ENCODE measurements at places on chromosomes 6 and 20.

DNA sequence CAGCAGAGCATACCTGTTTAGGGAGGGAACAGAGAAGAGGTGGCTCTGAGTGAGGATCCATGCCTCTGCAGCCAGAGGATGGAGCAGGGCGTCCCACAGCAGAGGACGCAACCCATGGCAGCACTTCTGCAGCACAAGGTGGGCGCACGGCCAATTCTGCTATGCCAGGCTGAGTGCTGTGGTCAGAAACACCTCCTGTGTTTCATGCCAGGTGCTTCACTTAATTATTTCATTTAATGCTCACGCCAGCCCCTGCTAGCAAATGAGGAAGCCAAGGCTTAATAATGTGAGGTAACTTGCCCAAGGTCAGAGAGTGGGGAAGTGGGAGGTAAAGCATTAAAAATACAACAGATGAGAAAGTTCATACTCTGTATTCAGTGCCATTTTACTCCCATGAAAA is 68.5 kb upstream of the PTGIS start:
- no peak for DNase-seq

DNA sequence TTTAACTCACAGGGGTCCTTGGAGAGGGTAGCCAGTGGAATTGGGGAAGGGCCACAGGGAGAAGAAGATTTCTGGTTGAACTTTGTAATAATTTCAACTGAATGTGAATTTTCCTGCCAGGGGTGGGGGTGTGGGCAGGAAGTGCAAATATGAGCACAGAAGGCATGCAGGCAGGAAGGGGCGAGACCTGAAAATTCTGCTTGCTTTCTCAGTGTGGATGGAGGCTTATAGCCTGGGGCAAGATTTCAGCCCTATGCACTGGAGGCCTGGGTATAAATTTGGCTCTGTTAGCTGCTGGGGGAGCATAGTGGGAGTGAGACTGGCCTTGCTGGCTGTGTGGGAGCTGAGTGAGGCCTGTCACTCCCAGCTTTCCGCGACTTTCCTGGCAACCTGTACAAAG is 54.4 kb downstream of the PERP start:
- DNase-seq: no peak

DNA sequence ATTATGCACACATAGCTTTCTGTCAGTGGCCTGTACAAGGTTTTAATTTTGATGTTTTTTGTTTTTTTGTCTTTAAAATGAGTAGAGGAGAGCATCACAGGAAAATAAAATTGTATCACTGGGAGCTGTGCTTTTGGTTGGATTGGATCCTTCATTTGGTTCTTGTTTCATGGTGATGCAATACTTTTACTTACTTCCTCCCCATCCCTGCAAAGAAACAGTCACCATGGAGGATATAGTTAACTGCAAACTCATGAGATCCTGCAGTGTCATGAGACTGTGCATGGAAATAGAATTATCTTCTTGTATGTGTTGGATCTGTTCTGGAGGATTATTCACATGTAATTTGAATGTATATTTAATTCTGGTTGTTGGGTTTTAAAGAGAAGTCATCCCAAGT is 122.3 kb downstream of the JARID2 start:
- no peak for DNase-seq

- DNase-seq: no peak
Measured at GRCh38 chr20:14049111-14049510, 53.8 kb downstream of the MACROD2 start.

GRCh38 chr20:60063739-60064380 is 105.6 kb downstream of the CDH26 start:
- DNase-seq: no peak

GRCh38 chr6:5752391-5752680 is 254.4 kb downstream of the NRN1 start:
- DNase-seq: no peak

DNA sequence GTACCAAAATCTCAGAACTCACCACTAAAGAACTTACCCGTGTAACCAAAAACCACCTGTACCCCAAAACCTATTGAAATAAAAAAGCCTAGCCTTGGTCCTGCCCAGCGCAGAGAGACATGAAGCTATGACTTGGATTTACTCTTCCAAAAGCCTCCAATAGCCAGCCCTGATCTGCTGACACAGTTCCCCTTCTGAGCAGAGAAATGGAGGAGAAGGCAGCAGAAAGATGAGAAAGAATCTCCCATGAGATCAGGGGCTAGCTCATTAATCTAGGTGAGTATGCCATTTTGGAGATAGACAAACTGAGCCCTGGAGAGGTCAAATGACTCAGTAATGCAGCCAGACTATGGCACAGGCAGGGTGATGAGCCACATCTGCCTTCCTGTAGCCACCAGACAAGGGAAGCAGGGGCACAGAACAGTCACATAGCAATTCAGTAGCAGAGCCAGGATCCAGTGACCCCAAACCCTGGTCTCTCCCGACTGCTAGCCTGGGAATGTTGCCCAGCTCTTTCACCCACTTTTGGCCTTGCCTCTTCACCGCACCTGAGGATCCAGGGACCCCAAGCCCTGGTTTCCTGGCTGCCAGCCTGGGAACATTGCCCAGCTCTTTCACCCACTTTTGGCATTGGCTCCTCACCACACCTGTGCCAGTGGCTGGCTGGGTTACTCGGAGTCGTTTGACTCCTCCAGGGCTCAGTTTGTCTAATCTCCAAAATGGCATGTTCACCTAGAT is 7.2 kb upstream of the SDCBP2 start:
- DNase-seq: no peak

GRCh38 chr20:43752561-43753301 is 25.9 kb upstream of the GTSF1L start:
- DNase-seq: peak; percentile 46

- DNase-seq: no peak
Measured at GRCh38 chr6:157632821-157633220, 190.2 kb upstream of the SNX9 start.

DNA sequence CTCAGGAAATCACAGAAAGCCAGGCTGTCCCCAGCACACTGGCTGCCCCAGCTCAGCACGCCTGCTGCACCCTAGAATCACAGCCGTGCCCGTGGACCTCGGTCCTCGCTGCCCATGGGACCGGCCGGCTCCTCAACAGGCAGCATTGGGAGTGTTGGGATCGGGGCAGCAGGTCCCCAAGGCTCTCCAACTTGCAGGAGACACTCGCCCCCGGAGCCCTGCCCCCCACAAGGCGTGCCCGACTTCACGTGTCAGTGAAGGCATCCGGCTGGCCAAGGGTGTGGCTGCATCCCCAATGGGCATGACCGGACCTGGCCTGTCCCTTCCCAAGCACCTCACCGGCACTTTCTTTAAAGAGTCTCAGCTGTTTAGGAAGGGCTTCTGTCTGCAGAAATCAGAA is 3.0 kb upstream of the NTSR1 start:
- DNase-seq: no peak

DNA sequence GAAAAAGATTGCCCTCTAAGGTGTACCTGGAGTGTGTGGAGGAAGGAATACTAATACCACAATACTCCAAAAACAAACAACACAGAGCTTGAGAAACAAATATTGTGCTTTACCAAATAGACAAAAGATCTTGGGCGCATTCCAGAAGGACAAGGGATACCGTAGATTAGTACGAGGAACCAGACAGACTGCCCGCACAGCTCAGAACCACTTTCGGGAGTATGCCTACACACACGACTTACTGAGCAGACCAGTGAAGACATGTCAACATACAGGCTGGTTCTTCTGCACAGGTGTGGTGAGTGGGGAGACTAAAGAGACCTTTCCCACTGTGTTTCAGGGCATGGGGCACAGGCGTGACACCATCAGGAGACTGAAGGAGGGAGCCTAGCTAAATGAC is 15.8 kb upstream of the FOXQ1 start:
- no peak for DNase-seq

GRCh38 chr6:8352335-8352965 is 82.9 kb downstream of the SLC35B3 start:
- DNase-seq: no peak

GRCh38 chr6:33695451-33695887 is 16.0 kb downstream of the UQCC2 start:
- DNase-seq: no peak

DNA sequence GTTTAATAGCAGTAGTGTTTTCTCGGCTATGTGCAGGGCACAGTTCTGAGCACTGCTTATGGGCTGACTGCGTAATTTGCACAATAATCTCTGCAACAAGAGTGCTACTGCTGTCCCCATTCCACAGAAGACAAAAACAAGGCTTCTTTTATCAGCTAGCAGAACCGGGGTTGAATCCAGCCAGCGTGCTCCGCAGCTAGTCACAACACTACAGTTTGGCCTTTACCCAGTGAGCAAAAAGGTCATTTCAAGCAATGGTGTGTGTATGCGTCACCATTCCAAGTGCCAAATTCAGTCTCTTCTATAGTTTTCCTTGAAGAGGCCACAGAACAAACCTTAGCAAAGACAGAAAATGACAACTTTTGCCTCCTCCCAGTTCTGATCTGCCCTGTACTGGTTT is 61.1 kb downstream of the LRFN2 start:
- DNase-seq: no peak

DNA sequence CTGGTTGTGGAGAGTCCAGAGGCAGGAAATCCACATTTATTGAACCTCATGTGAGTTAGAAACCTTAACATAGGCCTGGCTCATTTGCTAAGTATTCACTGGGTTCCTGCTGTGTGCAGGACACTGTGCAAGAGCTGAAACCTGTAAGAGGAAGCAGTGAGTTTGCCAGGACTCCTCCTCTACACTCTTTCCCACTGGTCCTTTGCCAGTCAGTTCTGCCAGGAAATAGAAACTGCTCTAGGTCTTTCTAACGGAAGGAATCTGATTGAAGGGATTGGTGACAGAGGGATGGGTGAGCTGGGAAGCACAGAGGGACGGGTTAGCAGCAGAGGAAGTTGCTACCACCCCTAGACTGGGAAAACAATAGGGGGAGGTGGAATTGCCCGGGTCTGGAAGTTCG is 234.2 kb upstream of the ECI2 start:
- no peak for DNase-seq

DNA sequence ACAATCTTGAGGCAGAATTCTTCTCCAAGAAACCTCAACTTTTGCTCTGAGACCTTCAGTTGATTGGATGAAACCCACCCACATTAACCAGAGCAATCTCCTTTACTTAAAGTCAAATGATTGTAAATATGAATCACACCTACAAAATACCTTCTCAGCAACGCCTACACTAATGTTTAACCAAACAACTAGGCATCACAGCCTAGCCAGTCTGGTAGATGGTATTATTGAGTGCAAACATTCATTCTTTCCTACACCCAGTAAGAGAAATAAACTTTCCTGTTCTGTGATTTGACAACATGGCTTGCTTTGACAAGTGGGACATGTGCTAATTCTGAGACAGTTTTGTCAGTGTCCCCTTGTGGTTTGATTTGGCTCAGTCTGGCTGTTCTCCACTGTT is 252.2 kb downstream of the HACE1 start:
- DNase-seq: no peak

DNA sequence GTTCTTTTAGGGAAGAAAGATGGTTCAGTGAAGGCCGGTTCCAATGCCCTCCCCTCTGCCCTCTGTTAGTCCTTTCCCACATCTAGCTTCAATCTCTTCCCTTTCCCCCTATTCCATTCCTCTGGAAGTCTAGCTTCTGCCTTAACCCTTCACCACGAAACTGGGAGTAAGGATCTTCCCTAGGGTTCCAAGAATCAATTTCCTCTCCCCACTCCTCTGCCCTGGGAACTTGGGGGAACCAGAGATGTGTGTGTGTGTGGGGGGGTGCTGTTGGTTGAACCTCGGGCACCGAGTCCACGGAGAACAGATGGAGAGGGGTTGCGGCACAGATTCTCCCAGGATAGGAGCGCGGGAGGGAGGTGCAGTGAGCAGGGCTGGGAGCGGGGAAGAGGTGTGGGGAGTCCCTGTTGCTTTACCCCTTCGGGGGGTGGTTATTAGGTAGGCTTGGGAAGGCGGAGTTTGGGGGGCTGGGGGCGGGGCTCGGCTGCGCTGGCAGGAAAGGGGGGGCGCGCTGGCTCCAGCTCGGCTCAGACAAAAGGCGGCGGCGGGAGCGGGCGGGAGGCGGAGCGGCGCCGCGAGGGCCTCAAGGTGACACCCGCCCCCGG is at the start of gene TMEM151B:
Gene TMEM151B (plus strand): TSS at position 530 of the 605 bp plus-strand sequence. CDS start 293 bp downstream, outside the sequence.
- DNase-seq: no peak

GRCh38 chr6:63636518-63637021 is 968 bp downstream of the PHF3 start:
- DNase-seq: no peak

DNA sequence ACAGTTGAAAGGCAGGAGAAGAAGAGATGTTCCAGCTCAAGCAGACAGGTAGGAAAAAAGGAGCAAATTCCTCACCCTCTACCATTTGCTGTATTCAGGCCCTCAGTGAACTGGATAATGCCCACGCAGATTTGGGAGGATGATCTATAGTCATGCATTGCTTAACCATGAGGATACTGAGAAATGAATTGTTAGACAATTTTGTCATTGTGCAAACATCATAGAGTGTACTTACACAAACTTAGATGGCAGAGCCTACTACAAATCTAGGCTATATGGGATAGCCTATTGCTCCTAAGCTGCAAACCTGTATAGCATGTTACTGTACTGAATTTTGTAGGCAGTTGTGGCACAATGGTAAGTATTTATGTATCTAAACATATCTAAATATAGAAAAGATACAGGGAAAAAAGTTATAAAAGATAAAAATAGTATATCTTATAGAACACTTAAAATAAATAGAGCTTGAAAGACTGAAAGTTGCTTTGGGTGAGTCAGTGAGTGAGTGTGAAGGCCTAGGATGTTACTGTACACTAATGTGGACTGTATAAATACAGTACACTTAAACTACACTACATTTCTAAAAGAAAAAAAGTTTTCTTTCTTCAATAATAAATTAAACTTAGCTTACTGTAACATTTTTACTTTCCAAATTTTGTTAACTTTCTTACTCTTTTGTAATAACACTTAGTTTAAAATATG is 672.3 kb downstream of the UTRN start:
- DNase-seq: no peak

DNA sequence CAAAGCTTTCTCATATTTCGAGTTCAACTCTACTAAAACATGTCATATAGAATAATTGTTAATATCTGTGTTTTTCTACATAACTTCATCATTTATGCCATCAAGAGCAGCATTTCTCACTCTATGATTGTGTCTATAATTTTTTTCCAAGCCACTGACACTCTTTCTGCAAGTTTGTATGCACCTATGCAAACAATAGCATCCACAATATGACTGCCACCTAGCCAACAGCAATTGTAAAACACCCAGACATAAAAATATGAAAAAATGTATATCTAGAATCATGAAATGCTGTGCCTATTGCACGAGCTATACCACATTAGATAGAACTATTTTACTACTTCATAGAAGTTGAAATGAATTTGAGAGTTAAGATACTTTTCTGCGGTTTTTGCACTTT is 286.5 kb upstream of the MARCKS start:
- no peak for DNase-seq

DNA sequence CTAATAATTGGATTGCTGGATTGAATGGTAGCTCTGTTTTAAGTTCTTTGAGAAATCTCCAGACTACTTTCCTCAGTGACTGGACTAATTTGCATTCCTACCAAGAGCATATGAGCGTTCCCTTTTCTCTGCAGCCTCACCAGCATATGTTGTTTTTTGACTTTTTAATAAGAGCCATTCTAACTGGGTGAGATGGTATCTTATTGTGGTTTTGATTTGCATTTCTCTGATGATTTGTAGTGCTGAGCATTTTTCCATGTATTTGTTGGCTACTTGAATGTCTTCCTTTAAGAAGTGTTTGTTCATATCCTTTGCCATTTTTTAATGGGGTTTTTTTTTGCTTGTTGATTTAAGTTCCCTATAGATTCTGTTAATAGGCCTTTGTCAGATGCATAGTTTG is 94.7 kb upstream of the AHI1 start:
- DNase-seq: no peak

- DNase-seq: no peak
Measured at GRCh38 chr6:99138445-99138844, 190.7 kb upstream of the FBXL4 start.

Data from GM12892 (cell line).